ENCODE measurements at places on chromosomes 12 and 14.

- DNase-seq = no peak
Observed at GRCh38 chr12:51785906-51786305, 62.6 kb downstream of the FIGNL2 start.

DNA sequence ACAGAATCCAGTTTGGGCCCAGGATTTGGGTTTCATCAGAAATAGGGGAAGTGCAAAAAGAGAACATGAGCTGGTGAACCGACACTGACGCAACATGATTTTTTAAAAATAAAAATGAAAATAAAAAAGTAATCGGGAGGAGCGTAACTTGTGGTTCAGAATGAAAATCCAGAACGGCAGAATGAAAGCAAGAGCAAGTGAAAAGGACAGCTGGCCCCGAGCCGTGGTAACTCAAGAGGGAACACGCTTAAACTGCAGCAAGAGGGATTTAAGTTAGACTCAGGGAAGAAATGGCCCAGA lies 1.6 kb downstream of the SLC6A12 start:
- no peak for DNase-seq

DNA sequence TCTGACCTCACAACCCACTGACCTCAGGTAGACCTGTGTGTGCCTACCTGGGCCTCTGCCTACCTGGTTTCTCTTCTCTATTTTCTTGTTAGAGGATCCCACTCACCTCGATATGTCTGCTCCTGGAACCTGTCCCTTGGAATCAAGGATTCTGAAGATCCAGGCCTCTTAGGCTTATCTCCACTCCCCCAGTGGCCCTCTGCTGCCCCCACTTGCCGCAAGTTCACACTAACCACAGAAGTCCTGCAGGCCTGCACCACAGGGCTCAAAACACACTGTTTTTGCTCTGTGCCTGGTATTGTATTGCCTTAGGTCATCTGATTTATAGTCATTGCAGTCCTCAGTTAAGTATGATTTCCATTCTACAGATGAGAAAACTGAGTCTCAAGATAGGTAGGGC lies 15.3 kb upstream of the NRXN3 start:
- no peak for DNase-seq

DNA sequence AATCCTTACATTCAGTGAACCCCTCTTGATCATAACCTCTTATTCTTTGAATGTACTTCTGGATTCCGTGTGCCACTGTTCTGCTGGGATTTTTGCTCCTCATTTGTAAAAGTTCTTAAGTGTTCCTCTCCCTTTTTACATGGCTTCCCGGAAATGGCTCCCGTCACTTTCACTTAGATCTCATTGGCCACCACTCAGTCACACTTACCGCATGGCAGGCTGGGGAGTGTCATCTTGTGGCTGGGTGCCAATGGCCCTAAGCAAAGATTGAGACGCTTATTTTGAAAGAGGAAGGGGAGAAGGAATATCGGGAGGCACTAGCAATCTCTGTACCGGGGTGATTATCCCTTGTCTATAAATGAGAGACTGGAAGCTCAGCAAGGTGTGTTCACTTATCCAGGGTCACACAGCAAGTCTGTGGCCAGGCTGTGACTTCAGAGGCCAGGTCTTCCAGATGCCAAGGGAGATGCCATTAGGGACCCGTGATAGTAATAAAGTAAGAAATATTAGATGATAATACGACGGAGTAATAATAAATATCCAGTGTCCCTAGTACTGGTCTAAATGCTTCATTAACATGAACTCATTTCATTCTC lies 68.8 kb downstream of the RNFT2 start:
- DNase-seq = no peak

DNA sequence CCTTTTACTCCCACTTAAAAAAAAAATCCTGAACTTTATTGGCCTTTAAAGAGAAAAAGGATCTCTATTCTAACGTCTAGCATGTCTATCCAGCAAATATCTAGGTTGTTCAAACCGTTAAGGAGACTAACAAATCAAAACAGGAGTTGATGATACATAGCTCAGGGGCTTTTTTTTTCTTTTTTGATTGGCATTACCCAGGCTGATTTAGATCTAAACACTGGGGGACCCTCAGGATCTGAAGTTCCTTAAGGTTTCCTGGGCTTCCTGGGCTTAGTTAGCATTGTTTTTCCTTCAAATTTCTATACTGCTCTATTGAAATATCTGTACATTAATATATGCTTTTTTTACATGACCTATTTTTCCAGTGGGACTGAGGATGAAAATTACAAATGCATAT lies 42.3 kb downstream of the EFCAB11 start:
- no peak for DNase-seq

DNA sequence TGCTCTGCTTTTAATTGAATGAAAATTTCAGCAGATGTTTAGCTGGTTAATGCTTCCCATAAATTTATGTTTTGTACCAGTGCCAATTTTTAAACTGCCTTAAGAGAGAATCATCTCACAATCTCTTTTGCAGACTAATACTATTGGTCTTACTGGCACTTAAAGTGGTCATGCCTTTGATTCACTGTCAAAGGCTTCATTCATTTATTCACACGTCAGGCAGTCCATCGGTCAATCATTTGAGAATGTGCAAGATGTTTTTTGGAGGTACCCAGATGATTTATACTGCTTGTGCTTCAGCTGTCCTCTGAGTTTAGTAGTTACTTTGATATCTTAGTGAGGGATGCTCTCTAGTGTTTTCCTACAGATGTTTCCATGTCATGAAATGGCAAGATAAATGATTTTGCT lies 83.4 kb downstream of the NAV3 start:
- peak; percentile 31 for DNase-seq

DNA sequence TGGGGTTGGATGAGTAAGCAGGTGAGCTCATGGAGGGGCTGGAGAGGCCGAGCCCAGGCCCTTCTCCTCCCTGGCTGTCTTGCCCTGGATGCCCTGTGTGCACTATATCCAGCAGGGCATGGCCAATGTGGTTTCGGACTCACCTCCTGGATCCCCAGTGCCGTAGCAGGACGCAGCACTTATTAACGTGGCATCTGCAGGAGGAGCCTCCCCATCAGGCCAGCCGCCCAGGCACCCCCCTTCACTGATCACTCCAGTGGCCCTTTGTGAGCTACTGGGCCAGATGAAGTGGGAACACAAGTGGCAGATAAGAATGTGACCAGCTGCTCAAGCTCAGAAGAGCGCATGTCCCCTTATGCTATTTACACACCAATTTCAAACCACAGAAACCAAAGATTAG lies 43.1 kb upstream of the DICER1 start:
- DNase-seq = no peak

GRCh38 chr14:72332046-72332445 lies 399.8 kb downstream of the RGS6 start:
- no peak for DNase-seq

DNA sequence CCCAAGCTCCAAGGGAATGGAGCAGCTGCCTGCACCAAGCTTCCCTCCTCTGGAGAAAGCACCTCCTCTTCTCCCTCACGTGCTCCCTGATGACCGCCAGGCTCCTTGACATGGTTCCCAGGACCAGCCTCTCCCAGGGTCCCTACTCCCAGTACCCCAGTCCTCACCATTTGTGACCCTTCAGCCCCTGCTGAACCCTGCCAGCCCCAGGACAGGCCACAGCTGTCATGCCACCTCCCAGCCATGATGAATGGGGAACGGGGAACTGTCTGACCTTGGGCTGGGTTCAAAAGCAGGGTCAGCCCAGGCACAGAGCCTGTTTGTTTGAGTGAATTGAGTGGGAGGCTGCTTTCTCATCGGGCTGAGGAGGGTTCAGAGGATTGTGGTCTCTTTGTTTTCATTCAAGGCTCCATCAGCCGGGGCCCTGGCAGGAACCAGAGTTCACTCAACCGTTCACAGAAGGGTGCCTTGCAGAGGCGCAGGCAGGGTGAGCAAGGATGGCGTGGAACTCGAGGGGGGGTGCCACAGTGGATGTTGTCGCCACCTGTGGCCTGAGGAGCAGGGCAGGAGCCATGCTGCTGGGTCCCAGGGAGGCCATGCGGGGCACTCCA lies 344.5 kb upstream of the SFSWAP start:
- no peak for DNase-seq

DNA sequence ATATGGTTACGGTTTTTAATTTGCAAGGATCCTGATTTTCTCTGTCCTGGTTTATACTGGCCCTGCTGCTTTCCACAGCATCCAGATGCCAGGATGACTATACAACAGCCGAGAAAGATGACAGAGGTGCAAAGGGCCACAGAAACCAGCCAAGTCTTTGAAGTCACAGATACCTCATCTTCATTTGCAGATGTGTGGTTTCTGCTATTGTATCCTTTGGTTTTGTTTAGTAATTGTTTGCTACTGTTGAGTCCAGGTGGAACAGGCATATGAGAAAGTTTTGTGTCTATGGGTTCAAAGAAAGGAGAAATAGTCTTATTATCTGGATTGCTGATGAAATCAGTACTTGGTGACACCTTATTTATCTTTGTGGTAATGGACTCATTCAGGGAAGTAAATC lies 17.3 kb upstream of the KLHL42 start:
- no peak for DNase-seq

DNA sequence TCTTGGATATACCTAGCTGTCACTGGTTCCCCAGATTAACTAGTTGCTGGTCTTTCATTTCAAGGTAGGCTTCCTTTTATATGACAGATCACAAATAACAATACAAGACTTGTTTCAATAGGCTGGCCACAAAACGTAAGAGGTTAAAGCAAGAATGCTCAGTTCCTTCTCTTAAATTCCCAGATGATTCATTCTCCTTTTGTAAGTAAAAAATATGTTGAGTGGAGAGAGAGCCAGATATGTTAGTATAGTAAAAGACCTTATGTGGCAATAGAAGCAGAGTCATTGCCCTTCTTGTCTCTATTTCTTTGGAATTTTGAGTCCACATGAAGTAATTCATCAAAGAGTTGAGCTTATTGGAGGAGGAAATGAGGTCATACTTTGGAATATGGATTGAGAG lies 939.0 kb upstream of the ATXN7L3B start:
- peak; percentile 14 for DNase-seq

- DNase-seq = no peak
Observed at GRCh38 chr12:24931666-24932405, 17.1 kb downstream of the BCAT1 start.

- peak; percentile 48 for DNase-seq
Observed at GRCh38 chr12:65532162-65532561, 253.7 kb downstream of the MSRB3 start.

GRCh38 chr12:69211160-69211559 lies 28.2 kb upstream of the CPSF6 start:
- DNase-seq = no peak

GRCh38 chr12:62744551-62744950 lies 190.4 kb downstream of the PPM1H start:
- DNase-seq = no peak

GRCh38 chr12:132391326-132392041 lies 62.1 kb upstream of the GALNT9 start:
- DNase-seq = no peak

GRCh38 chr12:114670291-114670980 lies 13.5 kb downstream of the TBX3 start:
- no peak for DNase-seq

GRCh38 chr12:103964805-103965204 lies 867 bp upstream of the TDG start:
- DNase-seq = no peak

GRCh38 chr12:116955382-116956021 lies 44.8 kb downstream of the FBXW8 start:
- peak; percentile 96 for DNase-seq

GRCh38 chr12:99130808-99131553 lies 485.9 kb downstream of the APAF1 start:
- DNase-seq = peak; percentile 36

DNA sequence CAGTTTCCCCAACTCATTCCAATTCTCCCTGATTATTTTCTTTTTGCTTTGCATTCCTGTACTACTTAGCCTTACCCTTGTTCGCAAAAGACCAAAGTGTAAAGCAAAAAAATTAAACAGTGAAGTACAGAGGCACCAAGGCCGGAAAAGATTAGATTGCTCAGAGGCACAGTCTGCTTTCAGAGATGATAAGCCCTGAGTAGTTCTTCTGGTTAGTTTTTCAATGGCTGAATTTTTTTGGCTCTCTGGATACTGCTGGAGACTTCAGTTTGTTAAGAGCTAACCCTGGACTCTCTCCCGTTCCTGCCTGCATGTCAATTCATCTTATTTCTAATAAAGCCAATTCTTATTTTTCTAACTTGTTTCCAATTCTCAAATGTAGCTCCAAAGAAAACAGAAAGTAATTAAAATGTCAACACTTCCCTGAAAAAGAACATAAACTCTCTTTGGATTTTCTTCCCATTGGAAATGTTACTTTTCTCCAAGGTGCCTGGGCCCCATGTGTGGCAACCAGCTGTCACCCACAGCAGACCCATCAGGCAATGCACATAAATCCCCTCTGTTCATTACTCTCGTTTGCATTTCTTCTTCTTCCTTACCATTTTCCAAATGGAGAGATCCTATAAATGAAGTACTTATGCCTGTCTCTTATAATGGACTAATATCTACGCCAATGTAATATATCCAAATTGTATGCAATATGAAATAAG lies 142.8 kb downstream of the BTG1 start:
- DNase-seq = no peak

GRCh38 chr12:26833743-26834490 lies 923 bp upstream of the ITPR2 start:
- peak; percentile 47 for DNase-seq

- no peak for DNase-seq
Observed at GRCh38 chr12:60052483-60052882, 456.7 kb downstream of the SLC16A7 start.

- DNase-seq = peak; percentile 49
Observed at GRCh38 chr12:72313806-72314205, 41.6 kb downstream of the TRHDE start.

GRCh38 chr14:32414808-32415255 lies 85.7 kb downstream of the AKAP6 start:
- DNase-seq = no peak

GRCh38 chr12:127767656-127768055 lies 499.3 kb upstream of the TMEM132C start:
- DNase-seq = no peak

GRCh38 chr12:54221402-54221984 lies 32.7 kb upstream of the SMUG1 start:
- DNase-seq = no peak

GRCh38 chr14:101552786-101553231 lies 8.5 kb upstream of the DIO3 start:
- DNase-seq = no peak

- no peak for DNase-seq
Observed at GRCh38 chr12:32809846-32810245, 54.1 kb upstream of the YARS2 start.

DNA sequence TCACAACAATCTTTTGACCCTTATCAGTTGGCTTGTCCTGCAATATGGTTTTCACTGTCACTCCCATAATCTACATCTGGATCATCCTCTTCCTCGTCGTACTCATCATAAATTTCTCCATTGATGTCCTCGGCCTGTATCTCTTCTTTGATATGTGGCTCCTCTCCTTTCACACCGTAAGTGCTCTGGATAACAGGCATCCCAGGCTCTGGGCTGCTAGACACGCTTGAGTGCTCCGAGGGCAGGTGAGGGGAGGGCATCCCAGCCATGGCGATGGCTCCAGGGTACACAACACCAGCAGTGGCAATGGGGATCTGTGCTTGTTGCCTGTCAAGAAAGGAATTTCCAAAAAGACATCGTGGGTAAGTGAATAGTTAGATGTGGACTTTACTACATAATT lies 415.3 kb downstream of the SOX5 start:
- DNase-seq = no peak

All from renal cortical epithelial cell (primary cell).